Right lung (tissue), 10 donors: ENCODE measurements at places on chromosomes 5 and 9. TPM values are rescaled to one million over a fixed set of nuclear protein-coding genes. Genes with fewer than 3 reads are reported as not detected.
A peak's percentile ranks its signal among the peaks of the same experiment; 100 is the strongest.

Gene MYO10
- 59.7 TPM for polyA plus RNA-seq

Gene TAF11L5
- not detected for polyA plus RNA-seq

Gene PRUNE2
- polyA plus RNA-seq, result 3.0 TPM

Gene AGXT2
- polyA plus RNA-seq, result not detected

Gene POLK
- polyA plus RNA-seq, result 37.8 TPM

DNA sequence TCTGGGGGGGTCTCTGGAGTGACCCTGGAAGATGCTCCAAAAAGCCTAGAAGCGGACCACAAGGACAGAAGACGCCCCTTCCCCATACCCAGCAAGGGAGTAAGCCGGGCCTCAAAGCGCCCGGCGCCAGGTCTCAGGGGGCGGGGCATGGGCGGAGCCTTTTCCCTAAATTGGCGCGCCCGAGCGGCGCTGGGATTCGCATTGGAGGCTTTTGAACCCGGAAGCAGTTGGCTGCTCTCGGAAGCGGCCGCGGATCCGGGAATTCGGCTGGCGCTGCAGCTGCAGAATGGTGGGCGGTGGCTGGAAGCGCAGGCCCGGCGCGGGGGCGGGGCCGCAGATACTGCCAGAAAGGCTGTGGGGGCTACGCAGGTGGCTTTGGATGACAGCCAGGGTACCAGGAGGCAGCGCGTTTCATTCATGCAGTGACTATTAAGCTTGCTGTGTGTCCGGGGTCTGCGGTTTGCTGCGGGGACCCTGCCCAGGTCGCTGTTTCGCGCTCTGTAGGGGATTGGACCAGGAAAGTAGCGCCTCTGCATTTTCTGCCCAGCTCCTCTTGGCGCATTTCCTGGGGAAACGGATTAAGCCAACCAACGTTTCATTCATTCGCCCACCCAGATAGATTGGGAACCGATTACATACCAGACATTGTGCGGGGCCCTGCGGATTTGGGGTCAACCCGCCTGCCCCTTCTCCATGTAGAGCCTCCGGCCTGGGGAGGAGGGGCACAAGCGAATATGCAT, 83.0 kb upstream of the FREM1 start:
- DNase-seq, result peak; percentile 87

DNA sequence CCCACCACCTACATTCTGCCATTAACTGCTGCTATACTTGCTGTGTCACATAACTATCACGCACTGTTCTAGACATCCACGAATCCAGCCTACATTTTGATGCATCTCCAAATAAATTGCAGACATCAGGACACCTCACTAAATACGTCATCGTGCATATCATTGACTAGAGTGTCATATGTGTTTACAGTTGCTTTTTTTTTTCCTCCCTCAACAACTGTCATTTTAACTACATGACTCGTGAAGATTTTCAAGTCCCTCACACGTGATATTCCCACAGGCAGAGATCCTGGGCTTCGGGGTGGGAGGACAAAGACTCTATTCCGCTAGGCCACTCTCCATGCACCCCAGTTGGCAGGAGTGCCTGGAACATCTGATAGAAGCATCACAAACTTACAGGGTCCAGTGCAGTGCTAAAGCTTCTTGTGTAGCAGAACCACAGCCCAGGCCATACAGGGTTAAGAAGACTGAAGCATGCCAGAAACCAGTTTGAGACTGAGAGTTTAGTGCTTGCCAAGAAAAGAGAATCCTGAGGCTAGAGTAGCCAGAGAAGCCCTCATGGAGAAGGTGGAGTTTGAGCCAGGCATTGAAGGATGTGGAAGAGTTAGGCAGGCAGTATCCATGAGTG, 1.1 kb downstream of the PCYOX1L start:
- DNase-seq, result no peak

- DNase-seq, result no peak
Measured at GRCh38 chr5:150309101-150309885, 6.6 kb upstream of the ARSI start.

GRCh38 chr5:77204967-77205366, 5.5 kb upstream of the PDE8B start:
- no peak for DNase-seq

- no peak for DNase-seq
Measured at GRCh38 chr9:304106-304505, 89.4 kb downstream of the DOCK8 start.

DNA sequence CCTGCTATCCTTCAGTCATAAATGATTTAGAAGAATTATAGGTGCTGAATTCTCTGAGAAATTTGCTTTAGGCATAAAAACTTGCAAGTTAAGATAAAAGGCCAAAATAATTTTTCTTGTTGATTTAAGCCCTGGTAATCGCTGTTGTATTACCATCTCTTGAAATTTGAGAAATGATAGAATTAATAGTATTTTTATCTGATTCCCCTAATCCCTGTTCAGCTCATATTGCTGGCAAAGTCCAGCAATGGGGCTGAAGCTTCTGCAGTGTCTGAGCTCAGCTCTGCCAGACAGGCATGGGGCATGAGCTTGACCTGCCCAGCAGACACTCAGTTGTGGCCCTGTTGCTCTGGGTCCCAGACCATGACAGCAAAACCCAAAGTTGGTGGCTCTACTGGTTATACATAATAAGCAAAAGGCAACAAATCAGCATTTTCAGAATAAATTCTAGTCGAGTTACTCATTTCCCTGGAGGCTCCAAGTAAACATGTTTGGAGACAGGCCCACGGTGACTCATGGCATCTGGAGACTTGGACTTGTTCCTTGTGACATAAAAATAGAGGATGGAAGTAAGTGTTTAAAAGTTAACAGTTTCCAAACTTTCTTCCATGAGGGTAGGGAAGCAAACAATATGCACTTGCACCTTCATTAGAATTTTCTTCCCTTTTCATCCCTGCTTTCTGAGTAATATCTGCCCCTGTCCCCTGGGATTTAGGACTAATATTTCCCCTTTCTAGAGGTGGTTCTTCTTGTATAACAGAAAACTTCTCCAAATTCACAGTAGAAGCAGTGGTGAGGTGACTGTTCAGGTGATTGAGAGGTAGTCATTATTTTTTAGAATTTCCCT, 60.2 kb upstream of the SLC2A8 start:
- DNase-seq, result peak; percentile 72
